ENCODE measurements at places on chromosomes 6 and 20. TPM values are rescaled to one million over a fixed set of nuclear protein-coding genes. Genes with fewer than 3 reads are reported as not detected.

EMILIN3 gene
- 18.4 TPM for total RNA-seq

SUN5 gene
- not detected for total RNA-seq

FOXA2 gene
- not detected for total RNA-seq

FAM217A gene
- not detected for total RNA-seq

MYLK2 gene
- total RNA-seq = 6.1 TPM

LGSN gene
- total RNA-seq = not detected

SLC16A10 gene
- total RNA-seq = 8.6 TPM

SLCO4A1 gene
- total RNA-seq = 6.3 TPM

EDN3 gene
- 12.4 TPM for total RNA-seq

GJA1 gene
- 431 TPM for total RNA-seq

AGER gene
- total RNA-seq = 2.7 TPM

All from skin of body (tissue), 3 donors.